AG04449 (cell line): ENCODE measurements at places on chromosomes 3 and 15.

DNA sequence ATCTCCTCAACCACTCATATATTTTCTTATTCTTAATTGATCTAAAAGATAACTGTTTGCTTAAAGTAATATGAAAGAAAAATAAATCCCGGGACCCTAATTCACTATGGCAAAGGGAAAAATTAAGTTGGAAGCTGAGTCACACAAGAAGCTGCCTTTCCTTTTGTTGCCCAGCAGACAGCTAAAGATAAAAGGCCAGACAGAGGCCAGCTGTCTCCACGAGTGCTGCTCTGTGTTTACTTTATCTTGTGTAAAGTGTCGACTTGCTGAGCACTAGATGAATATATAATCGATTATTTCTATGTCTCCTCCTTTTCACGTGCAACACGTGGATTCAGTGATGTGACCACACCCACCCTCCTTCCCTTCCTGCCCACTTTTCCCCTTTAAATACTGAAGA, 52.8 kb upstream of the NSMCE3 start:
- DNase-seq, result no peak

DNA sequence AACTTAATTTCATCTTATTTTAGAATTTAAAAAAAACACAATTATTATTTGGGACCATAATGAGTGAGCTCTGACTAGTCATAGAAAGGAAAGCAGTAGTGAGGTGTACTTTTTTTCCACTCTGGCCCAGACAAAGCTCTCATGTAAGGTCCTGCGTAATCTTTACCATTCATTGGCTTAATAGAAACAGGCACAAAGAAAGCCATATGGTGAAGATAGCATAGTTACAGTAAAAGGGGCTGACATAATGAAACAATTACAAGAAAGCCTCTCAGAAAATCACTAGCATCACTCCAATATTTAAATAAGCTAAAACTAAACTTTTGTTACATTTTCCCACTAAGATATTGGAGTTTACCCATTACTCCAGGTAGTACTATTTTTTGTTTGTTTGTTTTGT, 384.6 kb upstream of the ALCAM start:
- DNase-seq, result no peak

DNA sequence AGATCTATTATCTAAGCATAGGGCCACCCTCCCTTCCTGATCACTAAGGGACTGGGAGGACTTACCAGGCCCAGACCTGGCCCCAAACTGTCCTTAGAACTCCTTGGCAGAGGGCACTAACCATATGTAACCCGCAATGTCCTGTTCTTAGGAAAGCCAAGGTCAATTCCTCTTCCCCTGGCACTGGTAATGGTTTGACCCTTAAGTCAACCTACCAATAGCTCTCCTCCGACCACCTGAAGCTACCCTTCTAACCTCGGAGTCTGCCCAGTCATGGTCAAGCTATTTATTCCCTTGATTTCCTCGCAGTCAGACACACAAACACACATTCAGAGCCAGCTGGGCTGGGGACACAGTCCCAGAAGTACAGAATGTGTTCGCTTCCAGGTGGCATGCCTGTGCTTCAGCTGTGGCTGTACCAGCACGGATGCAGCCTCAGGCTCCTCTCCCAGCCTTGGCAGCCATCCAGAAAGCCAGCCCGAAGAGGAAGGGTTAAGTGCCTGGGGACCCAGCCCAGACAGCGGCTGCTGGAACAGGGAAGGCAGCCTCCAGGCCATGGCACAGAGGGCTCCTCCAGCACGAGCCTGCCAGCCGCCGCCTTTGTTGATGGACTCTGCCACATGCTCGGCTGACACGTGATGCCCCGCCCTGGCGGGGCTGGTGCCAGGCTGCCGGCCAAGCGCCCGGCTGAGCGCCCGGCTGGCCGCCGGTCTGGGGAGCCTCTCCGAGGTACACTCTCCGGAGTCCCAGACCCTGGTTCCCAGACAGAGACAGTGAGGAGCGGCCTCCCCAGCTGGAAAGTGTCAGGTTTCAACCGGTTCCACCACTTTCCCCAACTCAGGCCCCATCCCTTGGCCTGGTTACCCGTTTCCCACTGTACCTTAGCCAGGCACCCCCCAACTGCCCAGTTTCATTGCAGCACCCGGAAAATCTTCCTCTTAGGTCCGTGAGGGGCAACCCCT, 5.5 kb downstream of the BMF start:
- DNase-seq, result no peak

DNA sequence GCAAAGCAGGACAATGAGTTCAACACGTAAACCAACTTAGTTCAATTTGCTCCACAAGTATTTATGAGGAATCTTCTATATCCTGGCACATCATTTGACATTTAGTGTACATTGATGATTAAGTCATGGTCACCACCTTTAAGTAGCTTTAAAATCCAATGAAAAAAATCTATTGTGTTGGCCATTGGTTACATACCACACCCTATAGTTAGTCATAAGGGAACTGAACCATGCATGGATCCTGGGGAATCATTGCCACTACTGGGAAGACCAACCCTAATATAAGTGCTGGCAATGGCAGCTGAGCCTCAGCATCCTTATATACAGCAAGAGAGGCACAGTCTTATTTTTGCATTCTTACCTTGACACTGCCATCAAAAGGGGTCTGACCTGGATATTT, 502.5 kb downstream of the MECOM start:
- no peak for DNase-seq

- no peak for DNase-seq
Observed at GRCh38 chr3:146543461-146544001, 876 bp downstream of the PLSCR1 start.

DNA sequence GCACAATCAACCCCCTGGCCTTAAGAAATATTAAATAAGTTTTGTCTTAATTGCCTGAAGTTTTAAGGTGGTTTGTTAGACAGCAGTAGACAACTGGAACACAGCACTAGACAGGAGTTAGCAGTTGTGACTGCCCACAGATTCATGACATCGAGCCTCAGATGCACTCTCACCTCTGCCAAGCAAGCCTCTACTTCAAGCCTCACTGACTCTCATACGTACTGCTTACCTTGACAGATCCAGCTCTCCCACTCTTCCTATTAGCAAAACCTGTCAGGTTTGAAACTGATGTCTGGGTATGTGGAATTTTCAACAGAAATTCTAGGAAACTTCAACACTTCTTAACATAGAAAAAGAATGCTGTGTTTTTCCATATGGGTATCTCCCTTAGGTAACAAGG, 382.9 kb upstream of the DPH6 start:
- no peak for DNase-seq

- no peak for DNase-seq
Observed at GRCh38 chr3:111080413-111080812, 8.8 kb downstream of the NECTIN3 start.

DNA sequence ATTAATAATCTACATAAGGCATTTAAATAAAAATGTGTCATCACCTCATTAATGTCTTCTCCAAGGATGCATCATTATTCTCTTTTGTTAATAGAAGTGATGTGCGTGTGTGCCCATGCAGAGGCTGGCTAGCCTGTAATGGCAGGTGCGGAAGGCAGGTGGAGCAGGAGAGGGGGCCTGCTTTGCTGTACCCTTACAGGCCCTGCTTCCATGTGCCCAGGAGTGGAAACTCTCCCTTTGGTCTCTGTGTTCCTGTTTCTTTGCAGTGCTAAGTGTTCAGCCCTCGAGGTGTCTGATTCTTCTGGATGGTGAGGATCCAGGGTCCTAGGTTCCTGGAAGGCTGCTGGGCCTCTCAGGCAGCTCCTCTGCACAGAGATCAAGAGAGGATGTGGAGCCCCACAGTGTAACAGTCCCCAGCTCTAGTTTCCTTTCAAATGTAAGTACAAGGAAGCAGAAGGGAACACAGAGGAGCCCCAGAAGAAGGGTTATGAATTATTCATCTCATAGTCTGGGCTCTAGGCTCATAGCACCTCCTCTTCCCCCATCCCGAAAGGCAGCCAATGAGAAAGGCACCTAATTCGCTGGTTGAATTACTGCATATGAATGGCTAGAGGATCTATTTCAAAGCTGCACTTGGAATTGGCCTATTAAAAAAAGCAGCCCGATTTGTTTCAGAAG, 39.2 kb upstream of the AGBL1 start:
- DNase-seq, result no peak

DNA sequence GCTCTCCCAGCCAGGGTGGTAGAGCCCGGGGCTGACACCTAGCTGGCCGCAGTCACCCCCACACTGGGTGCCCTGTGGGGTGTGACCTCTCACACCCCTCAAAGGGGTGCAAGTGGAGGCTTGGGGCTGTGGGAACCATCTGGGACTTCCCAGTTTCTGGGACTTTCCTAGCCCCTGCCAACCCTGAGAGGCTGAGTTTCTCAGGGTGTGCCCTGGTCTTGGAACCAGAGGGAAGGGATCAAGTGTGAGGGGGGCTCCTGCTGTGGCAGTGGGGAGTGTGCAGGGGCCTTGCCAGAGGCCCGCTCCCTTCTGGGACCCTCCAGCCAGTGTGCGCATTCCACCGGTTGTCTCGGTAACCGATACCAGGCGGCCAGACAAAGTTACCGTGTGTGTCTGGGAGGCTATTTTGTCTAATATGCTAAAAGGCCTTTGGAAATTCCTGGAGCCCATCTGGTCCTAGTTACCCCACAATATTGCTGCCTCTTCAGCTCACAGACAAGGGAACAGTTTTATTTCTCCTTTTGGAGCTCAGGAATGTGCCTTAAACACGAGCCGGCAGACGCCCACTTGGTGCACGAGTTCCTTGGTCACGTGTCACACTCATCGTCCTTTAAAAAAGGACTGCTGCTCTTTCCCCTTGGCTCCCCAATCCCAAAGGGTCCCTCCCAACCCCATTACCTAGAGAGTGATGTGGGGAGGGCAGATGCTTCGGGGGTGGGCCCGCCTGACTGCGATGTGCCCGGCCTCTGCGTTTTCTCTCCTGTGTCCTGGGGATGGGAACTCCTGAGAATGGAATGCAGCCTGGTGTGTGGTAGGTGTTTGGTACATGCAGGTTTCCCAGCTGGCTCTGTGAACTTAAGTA, 33.2 kb downstream of the HDAC11 start:
- peak; percentile 28 for DNase-seq

DNA sequence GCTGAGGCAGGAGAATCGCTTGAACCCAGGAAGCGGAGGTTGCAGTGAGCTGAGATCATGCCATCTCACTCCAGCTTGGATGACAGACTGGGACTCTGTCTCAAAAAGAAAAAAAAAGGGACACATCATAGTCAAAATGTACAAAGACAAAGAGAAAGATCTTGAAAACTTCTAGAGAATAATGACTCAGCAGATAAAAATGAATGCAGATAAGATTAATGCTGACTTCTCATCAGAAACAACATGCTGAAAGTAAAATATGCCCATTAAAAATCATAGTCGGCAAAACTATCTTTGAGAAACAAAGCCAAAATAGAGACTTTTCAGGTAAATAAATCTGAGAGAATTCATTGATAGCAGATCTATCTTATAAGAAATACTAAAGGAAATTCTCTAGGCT, 271.1 kb upstream of the GPR149 start:
- no peak for DNase-seq

DNA sequence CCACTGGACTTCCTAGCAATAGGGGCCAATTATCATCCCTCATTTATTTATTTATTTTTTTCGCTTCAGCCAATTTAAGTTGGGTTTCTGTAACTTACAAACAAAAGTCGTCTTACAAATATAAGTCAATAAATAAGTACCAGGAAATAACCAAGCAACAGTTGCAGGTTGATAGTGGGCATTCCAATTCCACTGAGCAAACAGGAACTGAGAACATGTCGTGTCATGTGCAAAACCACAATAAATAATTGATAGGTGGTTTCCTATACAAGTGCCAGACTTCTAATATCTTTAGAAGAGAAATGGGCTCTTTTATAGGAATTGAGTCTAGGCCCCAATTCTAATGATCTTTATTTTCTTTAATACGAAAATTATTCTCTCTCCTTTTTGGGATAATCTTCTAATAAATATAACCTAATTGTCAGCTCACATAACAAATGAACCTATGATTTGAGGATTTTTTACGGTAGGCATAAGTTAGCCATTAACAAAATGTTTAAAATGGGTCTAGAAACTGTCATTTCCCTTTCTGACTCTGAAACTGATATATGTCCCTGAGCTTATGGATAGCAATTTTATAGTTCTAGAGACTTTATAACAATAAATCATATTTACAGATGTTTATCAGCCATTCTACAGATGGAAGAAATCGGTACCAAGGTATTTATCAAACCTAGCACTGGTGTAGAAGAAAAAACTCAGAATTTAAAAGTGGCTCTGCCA, 571.8 kb downstream of the FOXP1 start:
- no peak for DNase-seq

GRCh38 chr15:98868564-98868963, 139.0 kb downstream of the PGPEP1L start:
- no peak for DNase-seq

GRCh38 chr15:30953731-30954378, 37.6 kb downstream of the MTMR10 start:
- peak; percentile 69 for DNase-seq
